Renal pelvis (tissue), 12 donors: ENCODE measurements at places on chromosomes 7 and 10. TPM values are rescaled to one million over a fixed set of nuclear protein-coding genes. Genes with fewer than 3 reads are reported as not detected.

The TAC1 gene
- 0.37 TPM for polyA plus RNA-seq

GRCh38 chr7:54349229-54349628 is 192.9 kb upstream of the VSTM2A start:
- DNase-seq: no peak

DNA sequence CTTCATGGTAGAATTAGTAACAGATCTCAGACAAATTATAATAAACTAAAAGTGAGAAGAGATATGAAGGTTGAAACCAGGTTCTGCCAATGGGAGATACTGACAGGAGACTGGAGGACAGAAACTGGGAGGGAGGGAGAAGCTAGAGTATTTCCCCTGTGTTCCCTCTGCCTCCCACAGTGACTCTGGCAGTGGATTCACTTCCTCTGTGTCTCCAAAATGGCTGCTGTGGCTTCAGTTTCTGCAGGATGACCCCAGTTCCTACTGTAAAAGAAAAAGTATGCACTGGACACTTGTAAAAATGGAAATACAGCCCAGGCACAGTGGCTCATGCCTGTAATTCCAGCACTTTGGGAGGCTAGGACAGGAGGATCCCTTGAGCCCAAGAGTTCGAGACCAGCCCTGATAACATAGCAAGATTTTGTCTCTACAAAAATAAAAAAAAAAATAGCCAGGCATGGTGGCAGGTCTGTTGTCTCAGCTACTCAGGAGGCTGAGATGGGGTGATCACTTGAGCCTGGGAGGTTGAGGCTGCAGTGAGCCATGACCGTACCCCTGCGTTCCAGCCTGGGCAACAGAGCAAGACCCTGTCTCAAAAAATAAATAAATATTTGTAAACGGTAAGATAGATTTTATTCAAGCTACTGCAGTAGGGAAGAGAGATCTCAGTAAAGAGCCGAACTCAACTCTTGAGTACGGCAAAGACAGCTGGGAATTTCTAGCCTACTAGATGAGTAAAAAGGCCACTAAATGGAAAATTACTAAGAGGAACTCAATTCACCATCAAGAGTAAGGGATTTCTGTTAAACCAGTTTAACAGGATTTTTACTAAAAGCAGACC is 156.6 kb upstream of the TRIM24 start:
- no peak for DNase-seq

DNA sequence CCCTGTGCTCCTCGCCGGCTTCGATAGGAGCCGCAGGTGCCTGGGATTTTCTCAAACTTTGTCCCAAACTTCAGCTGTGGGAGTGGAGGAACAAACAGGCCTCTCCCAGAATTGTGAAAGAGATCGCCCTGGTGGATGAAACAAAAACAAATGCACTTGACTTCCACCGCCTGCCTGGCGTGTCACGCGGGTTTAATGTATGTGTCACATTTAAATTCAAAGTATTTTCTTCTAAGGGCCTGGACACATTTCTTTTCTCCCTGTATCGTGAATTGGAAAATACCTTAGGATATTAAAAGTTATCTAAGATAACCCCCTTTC is 694 bp upstream of the WASL start:
- DNase-seq: no peak

GRCh38 chr10:128599538-128599937 is 473.3 kb upstream of the MKI67 start:
- no peak for DNase-seq

GRCh38 chr7:1229202-1229947 is 3.3 kb upstream of the UNCX start:
- no peak for DNase-seq
